ENCODE measurements at places on chromosomes 13 and 19.

GRCh38 chr19:21749090-21749489, 18.3 kb downstream of the ZNF100 start:
- H3K36me3 ChIP-seq = peaks cover 58% of the 10 kb centered on the region
- H3K4me3 ChIP-seq = no peak overlapping the region
- H3K27me3 ChIP-seq = no peaks in the 10 kb centered on the region
- DNase-seq = no peak

GRCh38 chr19:1132552-1133383, 29.0 kb downstream of the GPX4 start:
- no peak for DNase-seq
- H3K36me3 ChIP-seq = peaks cover 7% of the 10 kb centered on the region
- peak overlapping the region; percentile 80 for H3K27ac ChIP-seq
- H3K4me1 ChIP-seq = peaks cover 5% of the 10 kb centered on the region
- H3K27me3 ChIP-seq = no peaks in the 10 kb centered on the region

GRCh38 chr13:37375724-37376123, 222.8 kb downstream of the POSTN start:
- H3K27ac ChIP-seq = no peak overlapping the region
- no peak for DNase-seq
- no peak overlapping the region for H3K4me3 ChIP-seq
- H3K4me1 ChIP-seq = no peaks in the 10 kb centered on the region

DNA sequence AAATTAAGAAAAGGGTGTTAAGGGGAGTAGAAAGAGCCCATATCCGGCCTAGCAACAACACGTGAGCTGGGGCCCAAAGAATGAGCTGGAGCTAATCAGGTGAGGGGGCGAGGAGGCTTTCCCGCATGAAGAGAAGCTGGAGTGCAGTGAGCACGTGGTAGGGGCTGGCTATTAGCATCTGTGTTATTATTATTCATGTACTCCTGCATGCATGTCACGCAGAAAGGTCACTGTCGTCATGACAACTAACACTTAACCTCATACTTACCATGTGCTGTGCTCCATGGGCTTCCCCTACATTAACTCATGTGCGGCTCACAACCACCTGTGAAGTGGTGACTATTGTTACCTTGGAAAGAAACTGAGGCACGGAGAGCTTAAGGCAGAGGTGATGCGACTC, 227.6 kb upstream of the UBL3 start:
- no peak overlapping the region for H3K4me3 ChIP-seq
- H3K27me3 ChIP-seq = no peaks in the 10 kb centered on the region
- no peak overlapping the region for H3K27ac ChIP-seq
- H3K36me3 ChIP-seq = no peaks in the 10 kb centered on the region
- DNase-seq = no peak
- H3K4me1 ChIP-seq = no peaks in the 10 kb centered on the region

DNA sequence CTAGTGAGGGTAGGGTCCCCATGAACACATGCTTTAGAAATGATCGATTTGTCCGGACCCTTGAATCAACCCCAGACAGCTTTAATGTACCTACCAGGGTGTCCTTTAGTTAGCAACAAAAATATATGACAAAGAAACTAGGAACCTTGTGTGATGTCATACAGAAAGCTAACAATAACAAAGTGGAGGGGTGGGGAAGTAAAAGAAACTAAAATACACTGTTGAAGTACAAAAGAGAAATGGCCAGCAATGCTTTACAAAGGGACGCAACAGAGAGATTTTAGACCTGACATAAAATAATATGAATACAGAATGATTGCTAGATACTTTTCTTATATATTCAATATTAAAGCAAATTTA, 40.0 kb downstream of the DZIP1 start:
- no peaks in the 10 kb centered on the region for H3K36me3 ChIP-seq
- 0 out of 3 replicates have a peak, but pooled peaks cover 2% of the 10 kb centered on the region for H3K27me3 ChIP-seq
- no peak overlapping the region for H3K27ac ChIP-seq
- no peaks in the 10 kb centered on the region for H3K4me1 ChIP-seq
- DNase-seq = no peak
- no peak overlapping the region for H3K4me3 ChIP-seq

DNA sequence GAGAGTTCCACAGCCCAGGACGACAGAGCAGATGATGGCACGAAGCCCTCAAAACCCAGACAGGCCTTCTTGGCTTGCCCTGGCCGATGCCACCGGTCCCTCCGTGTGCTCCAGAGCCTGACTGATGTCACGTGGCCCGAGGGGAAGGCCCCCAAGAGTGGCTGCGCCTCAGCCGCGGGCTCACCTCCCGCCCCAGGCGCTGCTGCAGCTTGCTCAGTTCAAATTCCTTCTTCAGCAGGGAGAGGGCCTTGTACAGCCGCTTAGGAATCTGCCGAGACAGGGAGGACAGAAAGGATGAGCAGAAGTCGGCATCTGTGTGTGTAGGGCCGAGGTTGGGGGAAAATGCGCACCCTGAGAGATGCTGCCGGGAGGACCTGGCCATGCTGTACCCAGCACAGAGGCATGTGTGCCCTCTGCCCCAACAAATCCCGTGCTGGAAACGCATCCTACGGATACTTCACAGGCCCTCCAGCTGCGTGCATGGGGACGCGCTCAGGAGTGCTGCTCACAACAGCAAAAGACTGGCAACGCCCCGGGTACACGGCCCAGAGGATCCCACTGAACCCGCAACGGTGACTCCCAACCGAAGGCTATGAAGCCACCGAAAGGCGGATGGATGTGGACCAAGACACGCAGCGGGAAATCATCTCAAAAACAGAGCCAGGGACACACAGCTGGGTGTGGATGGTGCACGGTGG, 12.9 kb downstream of the LONP1 start:
- peaks cover 85% of the 10 kb centered on the region for H3K36me3 ChIP-seq
- DNase-seq = no peak
- no peaks in the 10 kb centered on the region for H3K4me1 ChIP-seq
- H3K27me3 ChIP-seq = no peaks in the 10 kb centered on the region
- no peak overlapping the region for H3K27ac ChIP-seq

GRCh38 chr19:10809651-10810285, 26.2 kb downstream of the TMED1 start:
- H3K27me3 ChIP-seq = no peaks in the 10 kb centered on the region
- H3K4me1 ChIP-seq = peaks cover 48% of the 10 kb centered on the region
- DNase-seq = peak; percentile 56

GRCh38 chr19:14550201-14550754, 20.9 kb downstream of the TECR start:
- H3K27me3 ChIP-seq = no peaks in the 10 kb centered on the region
- peak overlapping the region; percentile 69 for H3K27ac ChIP-seq
- no peak overlapping the region for H3K4me3 ChIP-seq
- DNase-seq = peak; percentile 76

- H3K4me3 ChIP-seq = no peak overlapping the region
- no peak for DNase-seq
- H3K27ac ChIP-seq = no peak overlapping the region
Observed at GRCh38 chr19:1220976-1221903, 15.7 kb downstream of the STK11 start.

DNA sequence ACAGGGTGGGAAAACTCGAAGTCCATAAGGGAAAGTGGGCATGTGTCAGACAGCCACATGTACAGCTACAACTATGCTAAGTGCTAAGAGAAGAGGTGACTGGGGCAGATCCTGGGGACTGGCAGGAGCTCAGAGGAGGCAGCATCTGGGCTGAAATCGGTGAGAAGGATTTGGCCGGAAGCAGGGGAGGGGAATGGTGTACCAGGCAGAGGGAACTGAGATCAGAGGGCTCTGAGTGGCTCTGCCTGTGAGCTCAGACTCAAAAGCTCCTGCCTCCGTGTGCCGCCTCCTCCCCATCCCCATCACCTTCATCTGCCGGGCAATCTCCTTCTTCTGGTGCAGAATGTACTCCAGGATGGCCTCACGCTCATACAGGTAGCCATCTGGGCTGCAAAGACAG, 21.8 kb downstream of the NOSIP start:
- H3K27me3 ChIP-seq = no peaks in the 10 kb centered on the region
- H3K4me3 ChIP-seq = no peak overlapping the region
- peaks cover 70% of the 10 kb centered on the region for H3K36me3 ChIP-seq
- H3K4me1 ChIP-seq = peaks cover 12% of the 10 kb centered on the region
- DNase-seq = no peak

GRCh38 chr19:5035793-5036697, 67.1 kb downstream of the KDM4B start:
- DNase-seq = no peak
- H3K27me3 ChIP-seq = no peaks in the 10 kb centered on the region
- H3K36me3 ChIP-seq = peaks cover 44% of the 10 kb centered on the region
- H3K4me1 ChIP-seq = no peaks in the 10 kb centered on the region
- H3K27ac ChIP-seq = no peak overlapping the region
- H3K4me3 ChIP-seq = no peak overlapping the region

GRCh38 chr19:12647490-12648071, 19.0 kb downstream of the MAN2B1 start:
- no peak overlapping the region for H3K27ac ChIP-seq
- H3K4me1 ChIP-seq = peaks cover 27% of the 10 kb centered on the region
- no peaks in the 10 kb centered on the region for H3K36me3 ChIP-seq
- no peaks in the 10 kb centered on the region for H3K27me3 ChIP-seq
- H3K4me3 ChIP-seq = peak overlapping the region; percentile 48

- no peak overlapping the region for H3K27ac ChIP-seq
- no peaks in the 10 kb centered on the region for H3K4me1 ChIP-seq
- no peak for DNase-seq
- H3K4me3 ChIP-seq = no peak overlapping the region
Observed at GRCh38 chr13:25821776-25822175, 230.0 kb downstream of the SHISA2 start.

GRCh38 chr13:80037505-80037888, 303.4 kb downstream of the SPRY2 start:
- no peaks in the 10 kb centered on the region for H3K36me3 ChIP-seq
- H3K4me1 ChIP-seq = no peaks in the 10 kb centered on the region
- no peak for DNase-seq
- H3K4me3 ChIP-seq = no peak overlapping the region
- no peak overlapping the region for H3K27ac ChIP-seq

DNA sequence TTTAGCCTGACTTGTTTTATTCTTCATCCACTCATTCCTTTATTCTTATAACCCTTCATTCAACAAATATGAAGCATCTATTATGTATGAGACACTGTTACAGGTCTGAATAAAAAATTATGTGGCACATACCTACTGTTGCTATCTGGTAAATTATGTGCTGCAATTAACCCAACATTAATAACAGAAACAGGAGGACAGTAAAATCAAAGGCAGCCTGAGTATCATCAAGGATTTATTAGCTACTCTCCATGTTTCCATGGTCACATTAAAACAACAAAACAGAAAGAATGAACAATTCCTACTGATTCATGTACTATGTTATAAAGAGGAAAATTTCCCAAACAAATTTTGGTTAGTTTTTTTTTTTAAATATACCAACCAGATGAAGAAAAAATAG, 43.9 kb downstream of the RAP2A start:
- no peaks in the 10 kb centered on the region for H3K27me3 ChIP-seq
- no peak overlapping the region for H3K27ac ChIP-seq
- DNase-seq = no peak
- no peak overlapping the region for H3K4me3 ChIP-seq

GRCh38 chr13:77477299-77477848, 58.1 kb upstream of the SCEL start:
- H3K4me1 ChIP-seq = no peaks in the 10 kb centered on the region
- DNase-seq = no peak
- H3K4me3 ChIP-seq = no peak overlapping the region
- H3K27me3 ChIP-seq = no peaks in the 10 kb centered on the region
- peak overlapping the region; percentile 77 for H3K27ac ChIP-seq

- DNase-seq = no peak
- no peak overlapping the region for H3K27ac ChIP-seq
- H3K4me1 ChIP-seq = peaks cover 12% of the 10 kb centered on the region
- H3K4me3 ChIP-seq = no peak overlapping the region
- no peaks in the 10 kb centered on the region for H3K27me3 ChIP-seq
Observed at GRCh38 chr13:111215081-111216047, 100.3 kb downstream of the ARHGEF7 start.

DNA sequence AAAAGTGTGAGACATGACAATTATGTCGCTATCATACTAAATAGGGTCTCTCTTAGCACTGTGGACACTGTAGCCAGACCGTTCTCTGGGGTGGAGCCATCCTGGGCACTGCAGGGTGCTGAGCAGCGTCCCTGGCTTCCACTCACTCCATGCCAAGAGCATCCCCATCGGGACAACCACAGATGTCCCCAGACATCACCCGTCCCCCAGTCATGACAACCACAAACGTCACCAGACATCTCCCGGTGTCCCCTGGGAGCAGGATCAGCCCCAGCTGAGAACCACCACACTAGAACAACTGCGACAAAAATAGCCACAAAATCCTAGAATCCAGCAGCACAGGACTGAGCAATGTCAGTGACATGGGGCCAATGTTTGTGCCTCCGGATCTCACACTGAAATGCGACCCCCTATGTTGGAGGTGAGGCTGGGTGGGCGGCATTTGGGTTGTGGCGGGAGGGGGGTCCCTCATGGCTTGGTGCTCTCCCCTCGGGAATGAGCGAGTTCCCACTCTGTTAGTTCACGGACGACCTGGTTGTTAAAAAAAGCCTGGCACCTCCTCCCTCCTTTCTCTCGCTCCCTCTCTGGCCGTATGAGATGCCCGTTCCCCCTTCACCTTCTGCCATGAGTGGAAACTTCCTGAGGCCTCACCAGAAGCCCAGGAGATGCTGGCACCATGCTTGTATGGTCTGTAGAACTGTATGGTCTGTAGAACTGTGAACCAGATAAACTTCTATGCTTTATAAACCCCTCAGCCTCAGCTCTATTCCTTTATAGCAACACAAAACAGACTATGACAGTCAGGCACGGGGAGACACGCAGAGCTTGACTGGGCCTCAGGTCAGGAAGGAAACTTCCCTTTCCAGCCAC, 93.9 kb downstream of the GADD45B start:
- no peaks in the 10 kb centered on the region for H3K4me1 ChIP-seq
- DNase-seq = no peak
- H3K27ac ChIP-seq = no peak overlapping the region

- H3K4me1 ChIP-seq = peaks cover 13% of the 10 kb centered on the region
- H3K27ac ChIP-seq = no peak overlapping the region
- no peak overlapping the region for H3K4me3 ChIP-seq
- no peaks in the 10 kb centered on the region for H3K27me3 ChIP-seq
- DNase-seq = no peak
Observed at GRCh38 chr13:112742583-112742982, 52.7 kb downstream of the ATP11A start.

DNA sequence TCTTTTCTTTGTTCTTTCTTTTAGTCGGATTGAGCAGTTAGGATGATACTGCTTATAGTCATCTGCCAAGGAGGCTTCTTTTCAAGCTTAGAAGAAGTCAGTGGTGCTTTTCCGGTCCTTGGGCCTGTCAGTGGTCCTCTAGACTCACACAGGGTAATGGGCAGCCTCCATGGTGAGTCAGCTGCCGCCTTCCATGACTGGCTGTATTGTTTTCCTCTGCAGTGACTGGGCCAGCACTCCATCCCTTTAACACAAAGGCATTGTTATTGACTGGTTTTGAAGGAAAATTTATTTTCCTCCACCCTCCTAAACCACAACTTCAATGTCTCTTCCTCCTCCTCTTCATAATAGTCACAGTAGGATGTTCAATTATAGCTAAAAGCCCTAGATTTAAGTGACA, 47.1 kb upstream of the CNMD start:
- no peak overlapping the region for H3K27ac ChIP-seq
- no peak overlapping the region for H3K4me3 ChIP-seq
- DNase-seq = no peak
- H3K36me3 ChIP-seq = no peaks in the 10 kb centered on the region
- H3K4me1 ChIP-seq = no peaks in the 10 kb centered on the region
- no peaks in the 10 kb centered on the region for H3K27me3 ChIP-seq

- no peak overlapping the region for H3K4me3 ChIP-seq
- H3K36me3 ChIP-seq = no peaks in the 10 kb centered on the region
- peaks cover 44% of the 10 kb centered on the region for H3K27me3 ChIP-seq
- H3K27ac ChIP-seq = no peak overlapping the region
Observed at GRCh38 chr19:39679791-39680168, 24.1 kb downstream of the LGALS16 start.
